Stimulated activated CD4-positive, alpha-beta T cell treated with anti-CD3 and anti-CD28 coated beads, Interleukin-4, amount 100 ng/mL, for 4 hours (primary cell): ENCODE measurements at places on chromosomes 12 and 14.

- no peak for DNase-seq
These were observed 40.5 kb downstream of the RPS29 start for GRCh38 chr14:49545716-49546115.

DNA sequence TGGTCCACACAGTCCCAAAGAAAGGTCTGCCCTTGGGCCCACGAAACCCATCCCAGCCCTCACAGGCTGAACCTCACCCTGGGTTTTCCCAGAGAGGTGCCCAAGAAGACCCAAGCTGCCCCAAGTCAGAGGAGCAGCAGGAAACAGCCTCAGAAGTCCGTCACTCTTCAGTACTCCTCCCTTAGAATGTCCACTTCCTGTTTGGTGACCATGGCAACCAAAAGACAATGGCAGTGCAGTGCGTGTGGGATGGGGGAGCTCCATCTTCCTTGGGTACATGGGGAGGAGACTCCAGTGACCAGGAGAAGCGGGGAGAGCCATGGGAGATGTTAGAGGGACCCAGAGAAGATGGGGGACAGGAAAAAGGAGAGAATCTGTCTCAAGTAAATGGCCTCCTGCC, 11.3 kb downstream of the SELPLG start:
- DNase-seq, result no peak

- no peak for DNase-seq
These were observed 18.6 kb upstream of the GPATCH2L start for GRCh38 chr14:76133103-76133502.

GRCh38 chr12:49937639-49938300, 12.8 kb upstream of the AQP2 start:
- no peak for DNase-seq

DNA sequence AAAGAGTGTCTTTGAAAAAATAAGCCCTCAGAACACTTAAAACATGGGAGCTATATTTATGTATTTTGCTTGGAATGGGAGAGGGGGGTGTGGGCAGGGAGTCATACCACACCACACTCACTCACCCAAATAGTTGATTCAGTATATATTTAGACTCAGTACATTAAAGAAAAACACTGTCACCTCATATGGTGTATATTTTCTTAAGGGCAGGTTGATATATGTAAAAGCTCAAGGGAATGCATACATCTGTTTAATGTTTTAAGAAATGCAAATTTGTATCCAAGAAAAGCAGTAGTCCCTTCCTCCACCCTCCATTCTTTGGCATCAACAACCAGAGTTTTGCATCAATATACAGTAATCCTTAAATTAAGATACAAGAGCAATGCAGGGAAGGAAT, 1.4 kb downstream of the NFYB start:
- no peak for DNase-seq
